ENCODE measurements at places on chromosomes 6 and 20.

DNA sequence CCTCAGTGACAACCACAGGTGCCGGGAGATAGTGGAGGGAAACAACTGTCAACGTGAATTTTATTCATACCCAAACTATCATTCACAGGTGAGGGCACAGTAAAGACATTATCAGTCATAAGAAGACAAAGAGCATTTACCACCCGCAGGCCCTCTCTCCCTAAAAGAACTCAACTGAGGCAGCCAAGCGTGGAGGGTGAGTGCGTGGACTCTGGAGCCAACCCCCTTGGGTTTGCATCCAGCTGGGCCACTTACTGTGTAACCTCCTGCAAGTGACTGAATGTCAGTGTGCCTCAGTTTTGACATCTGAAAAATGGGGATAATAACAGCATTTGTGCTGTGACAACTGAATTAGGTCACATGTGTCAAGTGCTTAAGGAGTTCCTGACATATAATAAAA, 70.6 kb upstream of the KCNK16 start:
- no peak for DNase-seq

DNA sequence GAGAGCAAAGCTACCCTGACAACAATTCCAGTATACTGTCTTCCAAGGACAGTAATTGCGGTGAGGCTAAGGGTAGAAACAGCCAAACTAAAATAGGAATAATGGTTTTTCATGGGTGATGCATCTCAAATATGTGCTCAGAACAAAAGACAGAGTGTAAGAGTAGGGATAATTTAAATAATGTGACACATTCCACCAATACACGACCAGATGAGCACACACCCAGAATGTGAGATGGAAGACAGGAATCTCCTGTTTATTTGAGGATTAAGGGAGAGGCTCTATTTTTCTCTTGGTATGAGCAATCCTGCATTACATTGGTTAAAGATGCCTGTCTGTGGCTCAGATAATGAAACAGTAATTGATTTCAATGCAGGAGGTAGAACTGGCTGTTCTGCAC, 292.9 kb upstream of the ZFP64 start:
- DNase-seq, result no peak

DNA sequence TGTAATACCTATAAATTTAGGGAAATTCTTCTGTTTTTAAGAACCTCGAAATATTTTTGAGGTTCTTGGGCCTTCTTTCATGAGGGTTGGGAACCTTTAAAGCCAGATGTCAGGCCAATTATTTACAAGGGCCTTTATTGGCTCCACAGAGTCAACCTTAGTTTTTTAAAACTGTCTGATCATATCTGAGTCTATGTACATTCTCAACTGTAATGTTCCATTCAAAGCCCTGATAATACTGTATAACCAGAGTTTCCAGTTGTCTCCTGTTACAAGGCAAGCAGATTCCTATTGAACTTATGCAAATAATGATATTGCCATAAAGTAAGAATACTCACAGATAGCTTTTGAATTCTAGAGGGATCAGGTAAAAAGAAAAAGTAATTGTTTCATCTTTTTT, 545.5 kb downstream of the EPM2A start:
- no peak for DNase-seq

- DNase-seq, result no peak
Measured at GRCh38 chr6:127185437-127185995, 67.0 kb downstream of the RSPO3 start.

DNA sequence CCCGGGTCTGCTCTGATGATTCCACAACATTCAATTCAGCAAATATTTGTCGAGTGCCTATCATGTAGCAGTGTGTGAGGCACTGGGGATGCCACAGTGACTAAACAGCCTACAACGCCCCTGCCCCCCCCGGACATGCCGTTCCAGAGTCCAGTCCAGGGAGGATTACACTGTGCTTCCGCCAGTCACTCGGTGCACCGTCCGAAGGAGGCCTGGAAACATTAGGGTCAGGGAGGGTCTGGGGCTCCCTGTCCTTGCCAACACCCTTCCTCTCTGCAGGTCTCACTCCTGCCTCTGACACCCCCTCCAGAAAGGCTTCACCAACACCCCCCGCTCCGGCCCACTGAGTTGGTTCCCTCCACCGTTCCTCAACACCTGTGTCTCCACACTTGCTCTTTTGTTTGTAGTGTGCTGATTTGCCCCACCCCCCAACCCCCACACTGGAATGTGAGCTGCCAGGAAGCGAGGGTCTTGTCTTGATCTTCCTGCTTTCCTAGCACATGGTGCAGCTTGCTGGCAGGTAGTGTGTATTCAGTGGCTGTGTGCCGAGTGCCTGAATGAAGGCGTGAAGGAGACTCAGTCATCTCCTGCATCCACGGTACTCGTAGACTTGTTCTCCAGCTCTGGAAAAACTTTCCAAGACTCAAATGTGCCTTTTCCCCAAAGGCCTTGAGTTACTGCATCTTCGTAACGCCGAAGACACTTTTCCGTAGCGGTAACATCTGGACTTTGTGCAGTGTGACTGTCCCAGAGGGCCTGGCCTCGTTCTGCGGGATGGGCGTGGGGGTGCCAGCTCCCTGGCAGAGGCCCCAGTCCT, 150.4 kb downstream of the ZDHHC14 start:
- no peak for DNase-seq

DNA sequence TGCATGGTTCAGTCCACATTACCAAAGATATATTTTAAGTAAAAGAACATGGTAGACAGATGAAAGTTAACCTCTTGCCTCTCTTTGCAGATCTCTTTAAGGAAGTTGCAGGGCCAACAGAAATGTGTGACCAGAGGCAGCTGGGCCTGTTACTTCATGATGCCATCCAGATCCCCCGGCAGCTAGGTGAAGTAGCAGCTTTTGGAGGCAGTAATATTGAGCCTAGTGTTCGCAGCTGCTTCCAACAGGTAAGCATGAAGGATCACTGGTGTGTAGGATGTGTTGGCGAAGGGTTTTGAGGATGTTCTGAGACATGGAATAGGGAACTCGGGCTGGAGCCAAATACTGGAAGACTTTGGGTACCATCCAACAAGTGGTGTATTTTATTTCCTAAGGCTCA, 508.6 kb downstream of the UTRN start:
- DNase-seq, result no peak

DNA sequence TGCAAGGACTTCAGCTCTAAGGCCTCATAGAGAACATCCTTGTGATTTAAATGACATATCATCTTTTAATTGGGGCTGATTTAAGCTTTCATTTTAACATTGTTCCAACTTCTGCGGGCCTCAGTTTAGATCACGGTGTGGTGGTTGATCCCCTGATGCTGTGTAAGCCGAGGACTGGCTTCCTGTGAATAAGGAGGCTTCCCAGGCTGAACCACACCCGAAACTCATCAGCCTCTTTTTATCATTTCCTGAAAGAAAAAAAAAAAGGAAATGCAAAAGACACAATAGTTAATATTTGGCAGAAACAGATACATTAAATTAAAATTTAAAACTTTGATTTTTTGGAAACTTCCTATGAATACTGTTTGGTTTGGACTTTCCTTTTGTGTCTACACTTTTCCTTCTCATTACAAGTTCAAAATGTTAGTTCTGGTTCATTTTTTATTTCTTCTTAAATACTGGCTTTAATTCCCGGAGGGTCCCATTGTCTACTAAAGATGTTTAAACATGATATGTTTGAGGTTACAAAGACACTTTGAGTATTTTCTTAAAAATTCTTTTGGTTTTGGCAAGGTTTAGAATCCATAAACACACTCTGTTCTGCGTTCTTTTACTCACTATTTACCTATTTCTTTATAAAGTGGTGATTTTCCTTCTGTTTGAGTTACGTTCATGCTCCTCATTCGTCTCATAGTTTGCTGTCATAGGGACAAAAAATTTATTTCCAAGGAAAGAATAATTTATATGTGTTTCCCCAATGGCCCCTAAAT, 230.0 kb upstream of the SULF2 start:
- no peak for DNase-seq

DNA sequence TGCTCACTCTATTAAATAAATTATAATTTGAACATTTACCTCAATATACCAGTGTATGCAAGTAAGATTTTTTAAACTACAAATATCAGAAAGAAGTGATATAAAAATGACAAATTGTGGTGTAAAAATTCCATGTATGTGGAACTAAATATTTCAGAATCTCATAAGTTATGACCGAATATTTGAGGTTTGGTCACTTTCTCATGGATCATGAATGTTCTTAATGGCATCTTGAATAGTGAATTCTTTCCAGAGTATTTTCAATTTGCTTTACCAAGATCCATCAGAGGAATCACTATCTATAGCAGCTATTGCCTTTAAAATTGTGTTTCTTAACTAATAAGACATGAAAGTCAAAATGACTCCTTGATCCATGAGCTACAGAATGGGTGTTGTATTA, 950.6 kb downstream of the TBC1D32 start:
- no peak for DNase-seq

DNA sequence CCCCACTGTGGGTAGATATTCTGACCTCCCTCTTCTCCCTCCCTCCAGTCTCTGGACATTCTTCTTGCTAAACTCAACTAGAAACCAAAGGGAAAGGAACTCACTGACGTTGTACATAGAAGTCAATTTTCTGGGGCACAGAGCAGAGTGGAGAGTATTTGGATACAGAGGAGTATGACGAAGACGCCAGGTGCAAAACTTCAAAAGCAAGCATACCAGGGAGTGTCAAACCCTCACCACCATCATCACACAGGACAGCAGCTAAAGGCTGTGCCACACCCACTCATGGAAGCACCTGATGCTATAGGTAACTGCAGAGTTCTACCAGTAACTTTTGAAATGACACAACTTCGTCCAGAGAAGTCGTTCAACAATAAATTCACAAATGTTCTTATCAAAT, 64.8 kb downstream of the FYN start:
- peak; percentile 63 for DNase-seq

- no peak for DNase-seq
Measured at GRCh38 chr6:938916-939315, 246.0 kb upstream of the EXOC2 start.

DNA sequence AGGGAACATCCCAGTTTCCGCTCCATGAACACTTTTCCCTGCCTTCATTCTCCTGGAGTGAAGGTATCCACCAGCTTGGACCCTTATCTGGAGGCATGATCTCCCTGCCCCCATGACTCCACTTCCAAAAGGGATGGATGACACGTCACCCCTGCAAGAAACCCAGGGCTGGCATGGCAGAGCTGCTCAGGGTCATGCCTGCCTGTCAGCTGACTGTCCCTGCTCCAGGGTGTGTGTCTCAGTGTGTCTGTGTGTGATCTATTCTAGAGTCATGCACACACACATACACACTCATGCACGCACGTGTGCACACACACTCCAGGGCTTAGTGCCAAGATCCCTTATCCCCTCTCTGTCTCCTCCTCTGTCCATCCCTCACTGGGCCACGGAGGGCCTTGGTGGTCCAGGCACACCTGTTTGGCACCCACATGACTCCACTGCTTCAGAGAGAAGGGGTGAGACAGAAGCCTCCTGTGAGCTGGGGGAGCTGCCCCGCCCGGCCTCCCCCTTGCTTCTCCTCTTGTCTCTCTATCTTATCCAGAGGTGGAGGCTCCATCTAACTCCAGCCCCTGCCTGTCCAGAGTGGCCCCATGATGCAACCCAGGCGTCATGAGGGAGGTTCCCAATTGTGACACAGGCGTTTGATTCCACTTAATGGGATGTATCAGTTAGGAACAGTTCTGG, 290.9 kb downstream of the CDC5L start:
- DNase-seq, result no peak

DNA sequence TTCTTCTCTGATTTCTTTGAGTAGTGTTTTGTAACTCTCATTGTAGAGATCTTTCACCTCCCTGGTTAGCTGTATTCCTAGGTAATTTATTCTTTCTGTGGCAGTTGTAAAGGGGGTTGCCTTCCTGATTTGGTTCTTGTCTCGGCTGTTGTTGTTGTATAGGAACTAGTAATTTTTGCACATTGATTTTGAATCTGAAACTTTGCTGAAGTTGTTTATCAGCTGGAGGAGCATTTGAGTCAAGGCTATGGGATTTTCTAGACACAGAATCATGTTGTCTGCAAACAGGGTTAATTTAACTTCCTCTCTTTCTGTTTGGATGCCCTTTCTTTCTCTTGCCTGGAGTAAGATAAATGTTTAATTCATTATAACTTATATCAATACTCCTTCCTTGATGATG, 86.4 kb downstream of the OLIG3 start:
- DNase-seq, result no peak
